ENCODE measurements at places on chromosomes 7 and 10.
A peak's percentile ranks its signal among the peaks of the same experiment; 100 is the strongest.

DNA sequence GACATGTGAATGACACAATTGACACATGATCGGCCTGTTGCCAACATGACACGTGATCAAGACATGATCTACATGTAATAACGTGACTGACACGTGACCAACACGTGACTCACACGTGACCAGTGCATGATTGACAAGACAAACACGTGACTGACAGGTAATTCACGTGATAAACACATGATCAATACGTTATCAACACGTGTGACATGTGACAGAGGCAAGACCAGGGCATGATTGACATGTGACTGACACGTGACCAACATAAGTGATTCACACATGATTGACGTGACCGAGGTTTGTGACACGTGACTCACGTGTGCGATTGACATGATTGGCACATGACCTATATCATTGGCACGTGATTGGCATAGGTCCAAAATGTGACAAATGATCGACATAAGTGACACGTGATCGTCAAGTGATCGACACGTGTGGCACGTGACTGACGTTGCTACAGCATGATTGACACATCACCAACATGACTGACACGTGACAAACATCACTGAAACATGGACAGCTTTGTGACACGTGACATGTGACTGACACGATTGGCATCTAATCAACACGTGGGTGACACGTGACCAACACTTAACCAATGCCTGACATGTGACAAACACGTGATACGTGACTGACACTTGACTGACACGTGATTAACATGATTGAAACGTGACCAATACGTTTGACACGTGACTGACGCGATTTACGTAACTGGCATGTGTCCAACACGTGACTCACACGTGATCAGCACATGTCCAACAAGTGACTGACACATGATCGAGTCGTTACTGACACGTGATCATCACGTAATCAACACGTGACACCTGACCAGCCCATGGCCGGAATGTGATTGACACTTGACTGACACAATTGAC lies 23.0 kb downstream of the CRPPA start:
- DNase-seq, result peak; percentile 3

DNA sequence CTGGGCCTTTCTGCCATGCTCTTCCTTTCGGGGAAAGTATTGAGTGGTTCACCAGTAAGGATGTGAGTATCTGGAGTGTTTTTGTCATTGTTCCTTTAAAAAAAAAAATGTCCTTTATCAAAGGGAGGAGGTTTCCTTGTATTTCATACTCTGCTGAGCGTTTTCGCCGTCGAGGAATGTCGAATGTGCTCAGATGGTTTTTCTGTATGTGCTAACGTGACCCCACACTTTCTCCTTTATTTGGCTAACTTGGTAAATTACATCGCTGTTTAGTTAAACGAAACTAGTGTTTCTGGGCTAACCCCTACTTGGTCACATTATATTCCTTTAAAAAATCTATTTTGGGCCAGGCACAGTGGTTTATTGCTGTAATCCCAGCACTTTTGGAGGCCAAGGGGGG lies 45.9 kb downstream of the INPP5A start:
- DNase-seq, result no peak

- DNase-seq, result no peak
Observed at GRCh38 chr7:24902931-24903330, 77.0 kb downstream of the OSBPL3 start.

- DNase-seq, result no peak
Observed at GRCh38 chr10:51937308-51938140, 238.1 kb upstream of the CSTF2T start.

DNA sequence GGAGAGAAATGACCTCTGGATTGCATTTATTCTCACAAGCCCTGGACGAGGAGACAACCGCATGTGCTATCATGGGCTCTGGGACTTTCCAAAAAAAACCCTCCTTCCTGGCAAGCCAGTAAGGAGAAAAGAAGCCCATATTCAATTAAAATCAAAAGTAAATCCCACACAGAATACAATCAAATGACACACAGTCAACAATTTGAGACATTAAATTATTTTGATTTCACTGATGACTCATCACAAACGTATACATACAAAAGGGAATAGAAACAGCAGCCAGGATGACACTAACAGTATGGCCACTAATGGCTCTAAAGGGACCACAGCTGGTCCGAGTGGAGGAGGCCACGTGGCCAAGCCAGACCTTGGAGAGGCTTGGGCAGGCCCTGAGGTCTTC lies 24.9 kb downstream of the LRRC20 start:
- DNase-seq, result no peak

- DNase-seq, result no peak
Observed at GRCh38 chr7:51606601-51607154, 290.1 kb upstream of the COBL start.
